ENCODE measurements at places on chromosomes 5 and 9.

- H3K4me3 ChIP-seq = peak overlapping the region; percentile 87
- no peaks in the 10 kb centered on the region for H3K27me3 ChIP-seq
- H3K27ac ChIP-seq = no peak overlapping the region
Measured at GRCh38 chr5:150000990-150001659, 586 bp downstream of the HMGXB3 start.

- no peak for DNase-seq
- H3K27me3 ChIP-seq = no peaks in the 10 kb centered on the region
- H3K4me3 ChIP-seq = no peak overlapping the region
- H3K27ac ChIP-seq = no peak overlapping the region
- H3K36me3 ChIP-seq = no peaks in the 10 kb centered on the region
Measured at GRCh38 chr5:5736007-5736406, 313.5 kb downstream of the ICE1 start.

GRCh38 chr9:3526997-3527940, 1.5 kb upstream of the RFX3 start:
- H3K27ac ChIP-seq = peak overlapping the region; percentile 98
- no peaks in the 10 kb centered on the region for H3K36me3 ChIP-seq
- no peaks in the 10 kb centered on the region for H3K27me3 ChIP-seq
- no peaks in the 10 kb centered on the region for H3K4me1 ChIP-seq

GRCh38 chr9:134320126-134320867, 6.0 kb upstream of the RXRA start:
- H3K36me3 ChIP-seq = no peaks in the 10 kb centered on the region
- H3K4me1 ChIP-seq = no peaks in the 10 kb centered on the region
- no peak overlapping the region for H3K27ac ChIP-seq
- no peak overlapping the region for H3K4me3 ChIP-seq
- peak; percentile 65 for DNase-seq
- no peaks in the 10 kb centered on the region for H3K27me3 ChIP-seq
